ENCODE measurements at places on chromosomes 3 and 15.

DNA sequence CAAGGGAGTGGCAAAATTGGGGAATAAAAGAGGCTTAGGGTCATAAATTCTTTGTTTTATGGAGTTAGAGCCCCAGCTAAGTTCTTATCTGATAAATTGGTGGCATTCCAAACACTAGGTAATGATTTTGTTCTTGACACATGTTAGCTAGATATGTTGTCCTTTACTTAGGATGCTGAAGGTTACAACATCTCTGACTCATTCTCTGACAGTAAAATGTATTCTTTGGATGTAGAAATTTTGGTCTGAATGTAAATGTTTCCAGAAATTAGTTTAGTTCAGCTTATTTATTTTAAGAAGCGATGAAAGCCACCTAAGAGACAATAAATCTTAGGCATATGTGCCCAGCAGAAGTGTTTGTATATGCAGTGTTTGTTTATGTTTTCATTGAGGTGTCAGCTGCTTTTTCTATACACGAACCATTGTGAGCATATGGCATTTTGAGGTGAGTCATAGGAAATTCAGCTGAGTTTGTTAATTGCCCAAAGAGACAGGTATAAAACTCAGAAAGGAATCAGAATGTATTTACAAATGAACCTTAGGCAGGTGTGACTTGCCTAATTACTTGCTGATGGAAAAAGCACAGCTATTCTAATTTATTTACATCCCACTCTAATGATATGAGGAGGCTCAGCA is 247.7 kb downstream of the AGBL1 start:
- DNase-seq, result no peak

- DNase-seq, result no peak
These were observed 42.1 kb downstream of the VGLL4 start for GRCh38 chr3:11601446-11602238.

- no peak for DNase-seq
These were observed 13.9 kb downstream of the ARHGEF3 start for GRCh38 chr3:56787784-56788256.

GRCh38 chr15:73335471-73335870 is 33.3 kb downstream of the HCN4 start:
- DNase-seq, result no peak

GRCh38 chr3:1179146-1179545 is 86.3 kb downstream of the CNTN6 start:
- no peak for DNase-seq

- peak; percentile 44 for DNase-seq
These were observed 444.0 kb downstream of the MFSD1 start for GRCh38 chr3:159245871-159246270.

DNA sequence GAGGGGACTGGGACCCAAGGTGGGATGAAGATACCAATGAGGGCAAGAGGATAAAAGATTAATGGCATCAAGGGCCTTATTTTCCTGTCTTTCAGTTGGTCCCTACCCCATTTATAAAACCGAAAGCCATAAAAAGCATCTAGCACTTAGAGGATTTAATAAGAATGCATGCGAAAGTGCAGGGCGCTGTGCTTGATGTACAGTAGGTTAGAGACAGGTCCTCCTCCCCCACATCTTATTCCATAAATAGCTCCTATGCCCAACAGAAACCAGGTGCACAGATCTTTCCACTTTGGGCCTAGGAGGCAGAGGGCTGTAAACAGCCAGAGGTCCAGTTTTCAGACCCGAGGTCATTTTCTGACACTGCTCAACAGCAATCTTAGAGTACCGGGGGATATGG is 1.2 kb downstream of the LPCAT4 start:
- DNase-seq, result no peak

GRCh38 chr15:90519688-90520087 is 10.0 kb upstream of the CRTC3 start:
- peak; percentile 15 for DNase-seq

GRCh38 chr15:29867241-29868000 is 45.2 kb upstream of the TJP1 start:
- no peak for DNase-seq

DNA sequence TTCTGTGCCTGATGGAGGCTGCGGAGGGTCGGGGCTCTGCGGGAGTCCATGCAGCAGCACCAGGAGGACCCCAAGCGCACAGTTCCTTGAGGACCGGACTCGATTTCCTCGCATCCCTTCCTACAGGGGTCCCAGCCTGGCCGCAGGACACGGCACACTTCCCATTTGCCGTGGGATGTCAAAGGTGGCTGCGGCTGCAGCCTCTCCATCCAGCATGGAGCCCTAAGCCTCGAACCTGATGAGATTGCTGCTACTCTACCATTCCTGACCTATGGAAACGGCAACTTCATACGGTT is 40.6 kb downstream of the RGMA start:
- no peak for DNase-seq

GRCh38 chr3:171007316-171007715 is 19.2 kb downstream of the SLC2A2 start:
- DNase-seq, result no peak

- no peak for DNase-seq
These were observed 34.7 kb upstream of the PHLDB2 start for GRCh38 chr3:111824351-111824750.

GRCh38 chr3:140950863-140951262 is 9.2 kb downstream of the SLC25A36 start:
- no peak for DNase-seq

DNA sequence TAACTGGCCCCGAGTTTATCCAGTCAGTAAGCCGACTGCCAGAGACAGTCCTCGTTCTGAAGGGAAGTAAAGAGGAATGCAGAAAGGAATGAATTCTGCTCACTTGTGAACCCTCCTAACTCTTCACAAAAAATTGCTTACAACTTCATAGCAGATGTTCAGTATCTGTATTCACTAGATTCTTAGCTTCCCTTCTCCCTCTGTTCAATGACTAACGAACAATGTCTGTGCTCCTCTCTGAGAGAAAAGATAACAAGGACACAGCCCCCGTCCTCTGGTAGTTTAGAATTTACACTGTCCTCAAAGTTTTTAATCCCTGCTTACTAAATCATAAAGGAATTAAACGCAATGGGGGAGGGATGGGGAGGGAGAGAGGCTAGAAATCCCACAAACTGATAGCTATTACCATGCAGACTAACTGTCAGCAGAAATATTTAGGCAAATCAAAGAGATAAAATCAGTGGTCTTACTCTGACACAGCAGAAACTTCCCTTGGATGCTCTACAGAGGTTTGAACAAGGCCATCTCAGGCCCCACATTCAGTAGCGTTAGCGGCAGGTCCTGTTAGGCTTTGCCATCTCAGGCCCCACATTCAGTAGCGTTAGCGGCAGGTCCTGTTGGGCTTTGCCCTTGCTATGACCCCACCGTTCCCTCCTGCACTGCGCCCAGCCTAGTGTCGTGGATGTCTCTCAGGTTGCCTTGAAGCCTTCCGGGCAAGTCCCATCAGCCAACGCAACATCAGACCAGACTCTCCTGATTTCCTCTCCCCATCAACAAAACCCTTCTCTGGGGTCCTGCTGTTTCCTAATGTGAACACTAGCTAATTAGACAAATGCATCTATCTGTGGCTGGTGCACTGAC is 23.4 kb downstream of the NRROS start:
- DNase-seq, result peak; percentile 24

DNA sequence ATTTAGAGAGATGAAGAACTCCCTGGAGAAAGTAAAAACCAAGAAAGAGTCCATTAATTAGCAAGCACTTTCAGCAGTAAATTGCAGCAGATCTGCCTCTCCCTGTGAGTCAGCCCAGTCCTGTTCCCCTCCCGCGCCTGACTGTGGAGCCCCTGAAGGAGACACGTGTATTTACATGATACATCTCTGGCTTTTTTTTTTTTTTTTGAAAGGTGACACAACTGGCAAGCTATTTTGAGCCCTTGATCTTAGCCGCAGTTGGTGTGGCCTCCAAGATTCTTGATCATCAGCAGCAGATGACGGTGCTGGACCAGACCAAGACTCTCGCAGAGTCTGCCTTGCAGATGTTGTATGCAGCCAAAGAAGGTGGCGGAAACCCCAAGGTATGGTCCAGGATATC is 271.8 kb upstream of the TPM1 start:
- DNase-seq, result peak; percentile 82

DNA sequence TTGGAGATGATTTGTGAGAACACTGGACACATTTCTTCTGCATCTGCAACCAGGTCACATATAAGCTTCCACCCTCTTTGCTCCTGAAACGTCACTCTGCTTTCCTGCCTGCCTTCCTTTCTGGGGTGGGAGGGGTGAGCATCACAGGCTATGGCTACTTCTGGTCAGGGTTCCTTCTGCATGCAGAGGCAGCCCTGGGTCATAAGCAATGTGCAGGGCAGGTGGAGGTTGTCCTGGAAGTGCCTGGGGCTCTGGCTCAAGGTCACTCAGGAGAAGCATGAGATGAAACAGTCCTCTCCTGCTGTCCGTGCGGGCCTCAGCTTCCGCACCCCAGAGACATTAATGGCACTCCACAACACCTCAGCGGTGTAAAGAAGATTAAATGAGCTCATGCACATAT is 15.1 kb downstream of the SLC6A20 start:
- no peak for DNase-seq

GRCh38 chr3:31462050-31462569 is 70.6 kb upstream of the STT3B start:
- no peak for DNase-seq

- no peak for DNase-seq
These were observed 11.2 kb upstream of the FAM174B start for GRCh38 chr15:92666780-92667179.

DNA sequence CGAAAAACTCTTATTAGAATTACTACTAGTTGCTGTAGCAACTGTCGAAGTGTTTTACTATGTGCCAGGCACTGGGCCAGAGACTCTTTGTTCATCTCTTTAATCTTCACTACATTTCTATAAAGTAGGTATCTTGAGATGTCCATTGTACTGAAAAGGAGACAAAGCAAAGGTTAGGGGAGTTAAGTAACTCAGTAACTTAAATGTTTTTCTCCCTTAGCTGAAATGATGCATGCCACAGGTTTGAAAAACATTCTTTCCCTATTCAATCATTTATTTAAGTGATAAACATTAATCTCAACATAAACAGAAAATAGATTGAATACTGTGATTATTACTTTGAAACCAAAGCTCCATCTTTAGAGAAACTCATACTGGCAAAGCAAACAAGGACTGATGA is 776.2 kb downstream of the FHIT start:
- DNase-seq, result no peak

- DNase-seq, result no peak
These were observed 363 bp downstream of the EMC3 start for GRCh38 chr3:9986230-9986725.

GRCh38 chr3:171753025-171753472 is 57.2 kb downstream of the PLD1 start:
- peak; percentile 17 for DNase-seq

GRCh38 chr3:51963951-51964451 is 3.3 kb downstream of the PCBP4 start:
- DNase-seq, result no peak

GRCh38 chr3:175307642-175308041 is 448.5 kb downstream of the NAALADL2 start:
- DNase-seq, result no peak

- peak; percentile 20 for DNase-seq
These were observed 121.6 kb downstream of the UBE2E2 start for GRCh38 chr3:23324745-23325144.

- no peak for DNase-seq
These were observed 326.6 kb downstream of the MAGI1 start for GRCh38 chr3:65712140-65712539.

GRCh38 chr15:75661100-75661755 is 13.5 kb downstream of the SNX33 start:
- DNase-seq, result peak; percentile 66

DNA sequence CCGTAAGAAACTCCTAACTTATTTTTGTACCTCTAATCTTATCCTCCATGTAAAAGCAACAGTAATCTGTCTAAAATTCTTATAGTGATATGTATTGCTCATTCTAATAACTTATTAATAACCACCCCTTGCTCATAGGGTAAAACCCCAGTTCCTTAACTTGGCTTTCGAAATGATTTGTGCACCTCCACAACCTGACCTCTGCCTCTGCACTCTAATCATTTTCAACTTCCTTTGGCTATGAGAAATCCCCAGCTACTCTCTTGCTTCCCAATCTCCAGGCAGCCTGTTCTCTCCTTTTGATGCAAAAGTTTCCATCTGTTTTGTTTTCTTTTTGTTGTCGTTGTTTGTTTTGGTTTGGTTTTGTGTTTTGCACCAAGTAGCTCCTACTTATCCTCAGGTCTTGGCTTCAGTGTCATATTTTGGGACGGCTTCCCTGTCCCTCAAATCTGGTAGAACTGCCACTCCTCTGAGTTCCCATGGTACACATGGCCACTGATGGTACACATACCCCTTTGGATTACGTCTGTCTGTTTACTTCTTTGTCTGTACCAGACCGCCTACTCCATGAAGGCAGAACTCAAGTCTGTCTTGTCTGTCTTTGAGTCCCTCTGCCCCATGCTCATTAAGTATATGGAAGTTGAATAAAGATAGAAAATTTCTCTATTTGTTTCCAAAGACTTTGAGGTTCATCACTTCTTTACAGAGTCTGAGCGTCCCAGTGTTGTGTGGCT is 105.6 kb upstream of the TGFBR2 start:
- DNase-seq, result no peak

DNA sequence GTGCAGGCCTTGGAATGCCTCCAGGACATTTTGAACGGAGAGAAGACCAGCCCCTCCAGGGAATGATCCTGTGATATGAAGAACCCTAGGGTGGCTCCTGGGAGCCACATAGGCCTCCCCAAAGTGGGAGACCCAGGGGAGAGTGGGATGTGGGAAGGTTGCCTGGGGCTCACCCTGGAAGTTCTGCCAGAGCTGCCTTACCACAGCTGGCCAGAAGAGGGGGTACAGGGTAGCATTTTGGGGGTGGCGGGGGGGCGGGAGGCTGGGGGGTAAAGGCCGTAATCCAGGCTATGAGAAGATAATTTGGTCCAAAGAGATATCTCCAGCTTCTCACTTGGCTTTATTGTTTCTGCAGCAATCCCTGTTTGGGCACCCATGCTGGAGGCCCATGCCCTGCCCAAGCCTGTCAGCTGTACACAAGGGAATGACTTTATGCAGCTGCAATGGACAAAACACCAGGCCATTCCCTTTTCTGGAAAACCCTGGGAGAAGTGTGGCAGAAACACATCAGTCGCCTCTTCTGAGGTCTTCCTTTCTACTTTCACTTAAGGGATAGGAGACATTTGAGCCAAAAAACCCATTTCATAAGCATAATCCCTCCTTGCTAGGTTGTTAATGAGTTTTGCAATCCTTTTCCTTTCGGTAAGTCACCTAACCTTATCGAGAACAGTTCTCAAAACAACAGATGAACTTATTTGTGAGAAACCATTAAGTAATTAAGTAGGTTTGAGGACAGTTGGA is 11.0 kb upstream of the MUSTN1 start:
- no peak for DNase-seq

DNA sequence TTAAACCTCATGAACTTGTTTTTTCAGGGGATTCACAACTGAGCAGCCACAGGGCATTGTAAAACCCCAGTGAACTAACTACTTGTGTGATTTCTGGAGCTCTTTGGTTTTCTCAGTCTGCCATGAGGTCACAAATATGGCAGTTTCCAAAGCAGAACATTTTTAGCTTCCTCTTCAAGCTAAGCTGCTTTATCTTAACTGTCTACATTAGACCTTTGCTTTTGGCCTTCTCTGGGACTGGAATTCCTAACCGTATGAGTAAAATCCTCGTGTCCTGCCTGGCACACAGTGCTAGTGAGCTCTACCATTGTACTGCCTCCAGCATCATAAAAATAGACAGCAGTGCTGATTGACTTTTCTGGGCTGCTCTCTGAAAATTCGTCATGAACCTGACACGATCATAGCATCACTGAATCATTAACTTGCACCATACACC is 22.1 kb downstream of the CDIN1 start:
- DNase-seq, result no peak

- DNase-seq, result no peak
These were observed 10.7 kb upstream of the TRAK1 start for GRCh38 chr3:42080453-42080872.
